ENCODE measurements at places on chromosomes 16 and 17. TPM values are rescaled to one million over a fixed set of nuclear protein-coding genes. Genes with fewer than 3 reads are reported as not detected.
A peak's percentile ranks its signal among the peaks of the same experiment; 100 is the strongest.

DNA sequence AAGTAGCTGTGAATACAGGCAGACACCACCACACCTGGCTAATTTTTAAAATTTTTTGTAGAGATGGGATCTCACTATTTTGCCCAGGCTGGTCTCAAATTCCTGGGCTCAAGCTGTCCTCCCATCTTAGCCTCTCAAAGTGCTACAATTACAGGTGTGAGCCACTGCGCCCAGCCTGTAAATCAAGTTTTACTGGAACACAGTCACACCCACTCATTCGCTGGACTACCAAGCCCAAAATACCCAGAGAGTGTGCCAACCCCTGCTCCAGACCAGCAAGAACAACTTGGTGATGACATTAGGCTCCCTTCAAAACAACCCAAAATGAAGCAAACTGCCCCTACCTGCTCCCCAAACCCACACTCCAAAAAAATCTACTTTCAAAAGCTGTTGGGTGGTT is 36.0 kb downstream of the TVP23A start:
- no peak overlapping the region for H3K4me3 ChIP-seq
- no peak overlapping the region for H3K27ac ChIP-seq
- no peak for DNase-seq
- H3K36me3 ChIP-seq = no peaks in the 10 kb centered on the region
- H3K27me3 ChIP-seq = no peaks in the 10 kb centered on the region

DNA sequence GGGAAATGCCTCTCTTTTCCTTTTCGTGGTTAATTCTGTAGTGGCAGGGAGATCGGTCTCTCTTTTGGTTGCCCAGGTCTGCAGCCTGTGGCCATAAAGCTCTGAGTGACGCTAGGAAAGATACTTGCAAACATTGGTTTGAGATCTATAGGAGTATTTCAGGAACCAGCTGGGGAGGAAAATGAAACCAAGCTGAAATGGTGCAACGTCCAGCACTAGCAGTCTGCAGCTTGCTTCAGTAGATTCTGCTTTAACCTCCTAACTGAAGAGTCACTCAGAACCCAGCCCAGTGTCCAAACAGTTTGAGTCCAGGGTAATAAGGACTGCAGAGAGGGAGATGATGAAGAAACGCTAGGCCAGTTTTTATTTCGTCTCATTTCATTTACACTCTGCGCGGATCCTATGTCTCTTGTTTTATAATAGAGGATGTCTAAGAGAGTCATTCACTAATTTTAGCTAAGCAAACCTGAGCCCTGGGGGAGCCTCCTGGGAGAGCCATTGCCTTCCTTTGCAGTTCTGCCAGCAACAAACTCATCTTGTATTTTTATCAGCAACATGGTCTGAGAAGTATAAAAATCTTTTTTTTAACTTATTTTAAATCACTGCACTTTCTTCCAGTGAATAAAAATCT is 12.0 kb downstream of the SP2 start:
- no peak for DNase-seq
- H3K36me3 ChIP-seq = no peaks in the 10 kb centered on the region
- peak overlapping the region; percentile 93 for H3K27ac ChIP-seq

- H3K4me3 ChIP-seq = no peak overlapping the region
- H3K27ac ChIP-seq = no peak overlapping the region
- DNase-seq = no peak
- peaks cover 6% of the 10 kb centered on the region for H3K27me3 ChIP-seq
Observed at GRCh38 chr16:79320956-79321355, 279.6 kb downstream of the MAF start.

- no peaks in the 10 kb centered on the region for H3K36me3 ChIP-seq
- peak overlapping the region; percentile 78 for H3K27ac ChIP-seq
- H3K27me3 ChIP-seq = no peaks in the 10 kb centered on the region
- H3K4me1 ChIP-seq = peaks cover 41% of the 10 kb centered on the region
- DNase-seq = no peak
- no peak overlapping the region for H3K4me3 ChIP-seq
Observed at GRCh38 chr17:35064516-35065215, 1.2 kb upstream of the RFFL start.

GRCh38 chr16:11586378-11586855 is 302 bp downstream of the LITAF start:
- peak overlapping the region; percentile 83 for H3K4me3 ChIP-seq
- H3K4me1 ChIP-seq = peaks cover 40% of the 10 kb centered on the region
- peak overlapping the region; percentile 90 for H3K27ac ChIP-seq
- no peak for DNase-seq
- H3K27me3 ChIP-seq = no peaks in the 10 kb centered on the region
- no peaks in the 10 kb centered on the region for H3K36me3 ChIP-seq

DNA sequence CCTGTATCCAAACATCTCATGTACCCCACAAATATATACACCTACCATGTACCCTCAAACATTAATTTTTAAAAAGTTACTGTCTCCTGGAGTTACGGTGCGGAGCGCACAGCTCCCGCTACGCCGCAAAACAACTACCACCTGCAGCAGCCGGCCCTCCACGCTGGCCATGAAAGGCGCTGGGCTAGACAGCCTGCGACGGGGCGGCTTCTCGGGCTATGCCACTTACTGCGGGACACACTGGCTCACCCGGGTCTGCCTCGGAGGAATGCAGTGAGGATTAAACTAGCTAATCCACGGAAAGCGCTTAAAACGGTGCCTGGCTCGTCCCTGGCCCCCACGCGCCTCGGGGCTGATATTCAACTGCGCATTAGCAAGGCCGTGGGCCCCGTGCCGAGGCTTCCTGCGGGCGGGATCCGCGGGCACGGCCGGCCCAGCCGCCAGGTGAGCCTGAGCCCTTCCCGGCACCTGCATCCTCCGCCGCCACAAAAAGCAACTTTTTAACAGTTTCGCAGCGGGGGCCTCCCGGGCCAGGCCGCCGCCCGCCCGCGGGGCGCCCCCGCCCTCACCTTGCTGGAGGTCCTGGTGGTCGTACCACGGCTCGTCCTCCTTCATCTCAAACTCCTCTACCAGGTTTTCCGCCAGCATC is 633 bp downstream of the CDR2 start:
- peak overlapping the region; percentile 86 for H3K4me3 ChIP-seq
- H3K4me1 ChIP-seq = peaks cover 39% of the 10 kb centered on the region
- peak overlapping the region; percentile 91 for H3K27ac ChIP-seq
- DNase-seq = peak; percentile 50
- no peaks in the 10 kb centered on the region for H3K27me3 ChIP-seq

- peak overlapping the region; percentile 88 for H3K27ac ChIP-seq
- peak overlapping the region; percentile 97 for H3K4me3 ChIP-seq
- no peaks in the 10 kb centered on the region for H3K27me3 ChIP-seq
- H3K4me1 ChIP-seq = peaks cover 29% of the 10 kb centered on the region
Observed at GRCh38 chr16:72092832-72093447, 480 bp downstream of the TXNL4B start.

GRCh38 chr16:82694239-82694874 is 67.6 kb downstream of the CDH13 start:
- H3K27me3 ChIP-seq = no peaks in the 10 kb centered on the region
- no peaks in the 10 kb centered on the region for H3K36me3 ChIP-seq
- H3K27ac ChIP-seq = no peak overlapping the region
- H3K4me3 ChIP-seq = no peak overlapping the region
- peaks cover 11% of the 10 kb centered on the region for H3K4me1 ChIP-seq

DNA sequence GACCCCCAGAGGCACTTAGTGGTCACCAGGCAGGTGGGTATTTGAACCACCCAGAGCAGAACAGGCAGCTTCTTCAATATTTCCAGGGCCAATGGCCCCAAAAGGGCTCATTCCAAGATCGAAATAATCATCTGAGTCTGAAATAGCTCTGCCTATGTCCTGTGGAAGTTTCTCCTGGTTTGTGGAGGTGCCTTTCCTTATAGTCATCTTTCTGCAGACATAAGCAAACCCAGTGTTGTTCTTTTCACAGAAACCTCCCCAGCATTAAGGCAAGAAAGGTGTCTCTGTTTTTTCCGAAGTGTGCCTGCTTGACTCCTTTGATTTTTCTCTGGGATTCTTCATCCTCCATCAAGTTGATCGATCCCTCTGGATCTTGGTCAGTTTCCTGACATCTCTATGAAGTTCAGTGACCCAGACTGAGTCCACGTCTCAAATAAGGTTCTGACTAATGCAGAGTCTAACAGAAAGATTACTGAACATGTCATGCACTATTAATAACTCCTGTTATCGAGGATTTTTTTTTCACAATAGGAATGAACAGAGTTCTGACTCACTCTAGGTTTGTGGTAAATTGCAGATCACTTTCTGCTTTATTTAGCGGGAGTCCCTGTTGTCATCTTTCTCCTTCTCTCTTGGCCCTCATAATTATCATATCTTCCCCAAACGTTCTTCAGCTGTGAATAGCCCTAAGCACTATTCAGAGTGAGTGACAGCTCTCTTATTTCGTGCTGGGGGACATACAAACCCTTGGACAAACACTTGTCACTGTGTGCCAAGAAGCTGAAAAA is 1.5 kb downstream of the LRRC3C start:
- peak overlapping the region; percentile 97 for H3K27ac ChIP-seq
- DNase-seq = no peak
- no peak overlapping the region for H3K4me3 ChIP-seq
- H3K27me3 ChIP-seq = no peaks in the 10 kb centered on the region
- no peaks in the 10 kb centered on the region for H3K36me3 ChIP-seq

- no peak overlapping the region for H3K27ac ChIP-seq
- no peak overlapping the region for H3K4me3 ChIP-seq
- no peaks in the 10 kb centered on the region for H3K4me1 ChIP-seq
- H3K27me3 ChIP-seq = no peaks in the 10 kb centered on the region
- DNase-seq = no peak
Observed at GRCh38 chr16:17753434-17753833, 282.7 kb upstream of the XYLT1 start.

DNA sequence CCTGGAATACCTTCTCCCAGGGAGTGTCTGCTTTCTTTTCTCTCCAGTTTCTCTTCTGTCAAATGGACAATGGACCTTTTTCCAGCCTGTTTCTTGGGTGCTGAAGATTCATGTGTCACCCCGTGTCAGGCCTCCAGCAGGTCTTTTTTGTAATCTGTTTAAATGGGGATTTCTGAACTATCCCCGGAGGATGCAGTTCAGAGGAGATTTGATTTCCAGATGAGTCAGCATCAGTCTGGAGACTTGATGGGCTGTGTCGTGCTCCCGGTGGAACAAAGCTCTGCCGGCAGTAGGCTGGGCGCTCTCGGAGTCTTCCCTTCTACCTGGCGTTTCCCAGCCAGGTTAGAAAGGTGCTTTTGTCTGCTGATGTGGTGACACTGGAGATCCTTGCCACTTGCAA is 440.6 kb downstream of the HS3ST3B1 start:
- H3K27me3 ChIP-seq = peaks cover 12% of the 10 kb centered on the region
- H3K36me3 ChIP-seq = no peaks in the 10 kb centered on the region
- no peak overlapping the region for H3K27ac ChIP-seq
- no peaks in the 10 kb centered on the region for H3K4me1 ChIP-seq
- no peak for DNase-seq

- DNase-seq = no peak
- H3K36me3 ChIP-seq = no peaks in the 10 kb centered on the region
- no peak overlapping the region for H3K4me3 ChIP-seq
- H3K27ac ChIP-seq = no peak overlapping the region
- H3K4me1 ChIP-seq = no peaks in the 10 kb centered on the region
Observed at GRCh38 chr16:85422632-85423550, 190.2 kb upstream of the GSE1 start.

GRCh38 chr16:68247400-68247799 is 2.2 kb downstream of the PLA2G15 start:
- H3K27me3 ChIP-seq = no peaks in the 10 kb centered on the region
- H3K36me3 ChIP-seq = peaks cover 40% of the 10 kb centered on the region
- DNase-seq = peak; percentile 57
- H3K4me1 ChIP-seq = peaks cover 4% of the 10 kb centered on the region

- H3K4me1 ChIP-seq = no peaks in the 10 kb centered on the region
- no peaks in the 10 kb centered on the region for H3K27me3 ChIP-seq
- H3K36me3 ChIP-seq = no peaks in the 10 kb centered on the region
Observed at GRCh38 chr16:80614908-80615671, 74.3 kb downstream of the DYNLRB2 start.

GRCh38 chr16:10738231-10739077 is 5.2 kb upstream of the NUBP1 start:
- H3K36me3 ChIP-seq = no peaks in the 10 kb centered on the region
- peaks cover 32% of the 10 kb centered on the region for H3K4me1 ChIP-seq
- H3K27me3 ChIP-seq = no peaks in the 10 kb centered on the region
- no peak overlapping the region for H3K4me3 ChIP-seq

DNA sequence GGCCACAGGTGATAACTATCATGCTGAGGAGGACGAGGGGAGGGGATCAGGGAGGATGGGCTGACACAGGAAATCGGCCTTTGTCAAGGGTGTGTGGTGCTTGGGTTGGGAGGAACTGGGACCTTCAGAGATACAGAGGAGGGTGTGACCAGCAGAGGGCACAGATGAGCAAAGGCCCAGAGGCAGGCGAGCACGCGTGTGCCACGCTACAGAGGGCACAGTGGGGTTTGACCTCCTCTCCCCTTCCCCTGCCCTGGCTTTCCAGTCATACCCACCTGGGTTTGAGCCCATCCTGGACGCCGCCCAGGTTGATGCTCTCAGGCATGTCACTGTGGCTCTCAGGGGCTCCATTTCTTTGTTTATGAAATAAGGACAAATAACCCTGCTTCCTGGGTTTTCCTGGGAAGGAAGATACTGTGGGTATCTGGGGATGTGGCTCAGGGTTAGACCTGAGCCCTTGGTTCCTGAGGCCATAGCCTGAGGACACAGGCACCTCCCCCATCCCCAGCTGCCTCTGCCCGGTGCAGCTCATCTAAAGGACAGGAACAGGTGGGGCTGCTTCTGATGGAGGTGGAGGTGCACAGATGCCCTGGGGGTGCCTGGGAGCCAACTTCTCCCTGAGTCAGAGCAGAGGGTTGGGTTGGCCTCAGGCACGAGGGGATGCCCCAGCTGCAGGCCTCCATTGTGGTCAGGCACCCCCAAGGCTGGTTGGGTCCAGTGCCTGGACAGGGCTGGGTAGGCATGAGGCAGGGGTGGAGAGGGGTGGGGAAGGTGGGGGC is 51.8 kb downstream of the BEAN1 start:
- peak; percentile 76 for DNase-seq
- H3K27me3 ChIP-seq = no peaks in the 10 kb centered on the region
- peaks cover 6% of the 10 kb centered on the region for H3K4me1 ChIP-seq
- H3K27ac ChIP-seq = no peak overlapping the region
- H3K4me3 ChIP-seq = no peak overlapping the region

TMC7 gene
- total RNA-seq = 0.69 TPM

ASPHD1 gene
- total RNA-seq = 0.85 TPM

GNG13 gene
- not detected for total RNA-seq

ARL5C gene
- total RNA-seq = not detected

CA5A gene
- total RNA-seq = 0.25 TPM

IRX5 gene
- 14.8 TPM for total RNA-seq

MMP15 gene
- total RNA-seq = 54.5 TPM

ZNF286A gene
- 14.0 TPM for total RNA-seq

TOM1L1 gene
- total RNA-seq = 11.6 TPM

RDM1 gene
- total RNA-seq = not detected
